Mammary epithelial cell (primary cell): ENCODE measurements at places on chromosomes 16 and 17. TPM values are rescaled to one million over a fixed set of nuclear protein-coding genes. Genes with fewer than 3 reads are reported as not detected.

SYNGR3 gene
- 0.17 TPM for total RNA-seq

ACSM2A gene
- total RNA-seq = not detected in 2 replicates

RAP1GAP2 gene
- 41.2 and 49.5 TPM in 2 replicates for total RNA-seq

CTF1 gene
- 2.8 TPM for total RNA-seq

ADAMTS18 gene
- total RNA-seq = under 0.01 TPM

ABCC6 gene
- 0.33 TPM for total RNA-seq

GRAPL gene
- total RNA-seq = not detected in 2 replicates

INO80E gene
- 27.7 TPM for total RNA-seq

ACSM5 gene
- not detected in 2 replicates for total RNA-seq

ANKRD11 gene
- total RNA-seq = 97.4 TPM

SYCE1L gene
- 10.6 and 16.4 TPM in 2 replicates for total RNA-seq

TMEM88 gene
- total RNA-seq = 2.3 and 3.3 TPM in 2 replicates

MOSMO gene
- total RNA-seq = 19.0 TPM

ASPA gene
- 0.33 TPM for total RNA-seq

HS3ST2 gene
- 33.9 and 46.1 TPM in 2 replicates for total RNA-seq

B9D1 gene
- total RNA-seq = 23.2 and 31.4 TPM in 2 replicates

CEP295NL gene
- 0.29 and 0.49 TPM in 2 replicates for total RNA-seq

HBA2 gene
- total RNA-seq = not detected in 2 replicates

CCL1 gene
- total RNA-seq = not detected in 2 replicates

SPN gene
- total RNA-seq = not detected in 2 replicates

KRT39 gene
- total RNA-seq = not detected in 2 replicates

MYH2 gene
- not detected in 2 replicates for total RNA-seq

HS3ST4 gene
- not detected for total RNA-seq

CORO6 gene
- total RNA-seq = 9.8 TPM

TBX6 gene
- 0.19 and 0.73 TPM in 2 replicates for total RNA-seq

ZNF18 gene
- 6.9 and 7.4 TPM in 2 replicates for total RNA-seq

CA5A gene
- total RNA-seq = not detected in 2 replicates

KRT40 gene
- not detected in 2 replicates for total RNA-seq

OTOA gene
- total RNA-seq = 0.21 TPM in 1 of 2 replicates, not detected in the other

CNEP1R1 gene
- 19.9 and 23.3 TPM in 2 replicates for total RNA-seq

MYH3 gene
- total RNA-seq = 0.17 TPM
